ENCODE measurements at places on chromosomes 12 and 14. TPM values are rescaled to one million over a fixed set of nuclear protein-coding genes. Genes with fewer than 3 reads are reported as not detected.

Gene MLXIP
- total RNA-seq = 7.7 TPM

DNA sequence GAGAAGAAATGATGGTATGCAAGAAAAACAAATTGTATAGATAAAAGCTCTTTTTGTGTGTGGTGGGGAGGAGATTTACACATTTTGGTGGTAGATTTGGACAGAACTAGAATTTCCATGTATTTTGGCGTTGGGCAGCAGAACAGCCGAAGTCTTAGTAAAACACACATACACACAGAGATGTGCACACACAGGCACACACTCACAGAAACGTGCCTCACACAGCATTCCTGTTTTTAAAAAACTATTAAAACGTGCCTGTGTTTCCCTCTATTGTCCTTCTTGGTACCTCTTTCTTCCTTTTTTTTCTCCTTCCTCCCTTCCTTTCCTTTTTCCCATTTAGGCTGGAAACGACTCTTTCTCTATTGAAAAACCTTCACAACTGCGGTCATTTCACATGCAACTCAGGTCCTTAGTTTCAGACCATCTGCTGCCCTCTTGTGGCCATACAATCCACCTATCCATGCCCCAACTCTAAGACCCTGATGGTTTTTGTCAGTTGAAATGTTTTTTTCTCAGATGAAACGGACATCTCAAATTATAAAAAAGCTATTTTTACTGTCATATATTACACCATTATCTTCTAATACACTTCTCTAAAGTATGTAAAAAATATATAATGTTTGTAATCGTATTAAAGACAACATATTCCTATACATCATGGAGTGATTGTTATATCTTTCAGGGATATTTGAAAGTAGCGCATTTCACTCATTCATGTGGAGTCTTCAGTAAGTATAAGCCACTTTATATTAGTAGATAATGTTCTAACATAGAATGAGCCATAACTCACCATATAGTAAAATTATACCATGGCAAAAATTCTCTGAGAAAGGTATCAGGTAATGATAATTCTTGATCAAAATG is 386.7 kb upstream of the NOVA1 start:
- DNase-seq = peak; percentile 20

DNA sequence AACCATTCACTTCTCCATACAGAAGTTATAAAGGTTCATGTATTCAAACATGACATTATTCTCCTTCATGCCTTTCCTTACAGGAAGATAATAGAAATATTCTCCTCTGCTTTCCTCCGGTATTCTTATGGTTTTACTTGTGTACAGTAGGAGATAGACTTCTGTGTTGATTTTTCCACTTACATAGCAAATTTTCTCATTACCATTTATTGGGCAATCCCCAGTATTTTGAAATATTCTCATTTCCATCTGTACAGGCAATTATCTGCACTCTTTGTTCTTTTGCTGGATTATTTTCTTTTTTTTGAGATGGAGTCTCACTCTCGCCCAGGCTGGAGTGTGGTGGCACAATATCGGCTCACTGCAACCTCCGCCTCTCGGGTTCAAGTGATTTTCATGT is 11.0 kb downstream of the PXMP2 start:
- no peak for DNase-seq

DNA sequence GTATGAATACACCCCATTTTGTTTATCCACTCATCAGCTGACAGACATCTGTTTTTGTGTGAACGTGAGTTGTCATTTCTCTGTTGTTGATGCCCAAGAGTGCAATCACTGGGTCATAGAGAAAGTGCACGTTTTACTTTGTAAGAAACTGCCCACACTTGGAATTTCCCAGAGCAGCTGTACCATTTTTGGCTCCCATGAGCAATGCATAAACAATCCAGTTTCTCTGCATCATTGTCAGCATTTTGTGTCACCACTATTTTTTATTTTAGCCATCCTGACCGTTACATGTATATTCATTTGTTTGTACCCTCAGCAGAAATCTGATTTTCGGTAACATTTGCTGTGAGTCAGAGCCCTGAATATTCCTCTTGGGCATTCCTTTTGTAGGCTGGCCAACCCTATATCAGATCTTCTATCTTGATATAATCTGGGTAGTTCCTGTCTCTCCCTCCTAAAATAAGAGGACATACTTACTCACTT is 62.7 kb downstream of the RBM19 start:
- DNase-seq = peak; percentile 80

Measured in M059J (cell line).